Hematopoietic multipotent progenitor cell treated with erythropoietin and hydrocortisone succinate and interleukin-3 and kit ligand, for 8 days (in vitro differentiated cells): ENCODE measurements at places on chromosomes 2 and 18.

DNA sequence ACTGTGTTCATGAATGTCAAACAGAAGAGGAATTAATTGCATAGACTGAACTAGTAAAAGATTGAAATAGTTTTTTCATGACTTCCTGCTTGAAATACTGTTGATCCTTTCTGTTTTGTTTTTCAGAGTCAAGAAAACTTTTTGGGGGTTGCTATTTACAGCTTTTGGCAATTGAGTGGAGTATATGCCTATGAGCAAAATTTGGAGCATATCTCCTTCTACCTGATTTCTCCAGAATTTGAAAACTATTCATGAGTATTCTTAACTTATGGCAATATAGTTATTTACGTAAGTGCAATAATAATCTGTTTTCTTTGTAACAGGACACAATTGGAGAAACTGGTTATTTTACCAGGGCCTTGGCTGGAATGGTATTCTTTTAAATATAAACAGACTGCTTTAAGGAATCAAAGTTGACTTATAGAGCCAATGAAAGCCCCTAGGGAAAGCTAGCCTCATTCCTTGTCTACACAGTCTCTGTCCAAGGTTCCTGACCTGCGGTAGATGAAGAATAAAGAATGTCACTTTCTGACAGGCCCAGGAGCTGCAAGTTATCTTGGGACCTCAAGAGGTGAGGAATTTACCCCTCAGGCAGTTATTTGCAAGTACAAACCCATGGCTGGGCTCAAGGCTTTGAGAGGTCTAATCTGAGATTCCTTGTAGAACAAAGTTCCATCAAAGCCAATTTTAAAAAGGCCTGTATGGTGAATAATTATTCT, 193.5 kb upstream of the NDUFV2 start:
- DNase-seq, result no peak

DNA sequence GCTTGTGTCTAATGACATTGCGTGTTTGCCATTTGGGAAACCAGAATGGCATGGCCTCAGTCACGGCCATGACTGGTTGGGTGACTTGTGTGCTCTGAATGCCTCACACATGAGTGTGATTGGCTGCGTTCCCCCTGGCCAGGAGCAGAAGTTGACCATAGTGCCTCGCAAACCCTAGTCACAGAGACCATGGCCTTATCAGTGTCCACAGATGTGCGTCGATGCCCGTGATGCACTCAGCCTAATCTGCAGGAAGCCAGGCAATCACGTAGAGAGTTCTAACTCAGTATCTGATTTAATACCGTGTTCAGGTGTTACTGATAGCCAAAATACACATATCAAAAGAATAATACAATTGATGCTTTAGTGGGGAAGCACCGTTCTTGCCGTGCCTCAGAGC, 64.0 kb downstream of the BOLA3 start:
- peak; percentile 86 for DNase-seq

DNA sequence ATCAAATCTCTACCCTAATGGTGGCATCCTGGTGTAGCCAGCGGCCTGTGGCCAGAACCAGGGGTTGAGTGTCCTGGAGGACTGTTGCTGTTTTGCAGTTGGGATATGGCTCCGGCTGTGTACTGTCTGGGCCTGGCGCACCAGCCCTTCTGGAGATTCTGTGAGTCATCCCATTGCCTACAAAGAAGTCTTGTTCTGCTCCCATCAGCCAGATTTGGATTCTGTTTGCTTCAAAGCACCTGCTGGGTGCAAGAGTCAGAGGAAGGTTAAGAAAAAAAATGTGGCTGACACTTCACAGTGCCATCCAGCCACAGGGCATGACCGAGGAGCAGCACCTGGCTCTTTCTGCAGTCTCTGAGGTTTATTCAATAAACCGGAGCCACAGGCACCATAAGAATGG, 41.0 kb upstream of the ASAP2 start:
- DNase-seq, result no peak

GRCh38 chr18:58512648-58513588, 116.0 kb downstream of the ALPK2 start:
- DNase-seq, result no peak

DNA sequence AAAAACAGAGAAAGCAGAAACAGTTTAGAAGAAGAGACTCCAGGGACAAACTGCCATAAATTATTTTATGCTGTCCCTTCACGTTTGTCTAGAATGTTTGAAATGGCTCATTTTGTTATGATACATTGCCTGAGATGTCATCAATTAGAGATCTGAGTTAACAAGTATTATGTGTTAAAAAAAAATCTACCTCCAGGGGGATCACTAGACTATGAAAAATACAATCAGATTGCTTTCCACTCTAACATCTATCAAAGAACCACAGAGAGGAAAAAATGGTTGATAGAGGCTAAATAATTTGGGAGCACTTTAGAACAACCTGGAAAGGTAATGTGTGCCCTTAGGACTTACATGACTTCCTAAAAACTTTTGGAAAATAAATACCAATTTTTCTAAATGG, 103.8 kb upstream of the CCDC150 start:
- DNase-seq, result no peak

DNA sequence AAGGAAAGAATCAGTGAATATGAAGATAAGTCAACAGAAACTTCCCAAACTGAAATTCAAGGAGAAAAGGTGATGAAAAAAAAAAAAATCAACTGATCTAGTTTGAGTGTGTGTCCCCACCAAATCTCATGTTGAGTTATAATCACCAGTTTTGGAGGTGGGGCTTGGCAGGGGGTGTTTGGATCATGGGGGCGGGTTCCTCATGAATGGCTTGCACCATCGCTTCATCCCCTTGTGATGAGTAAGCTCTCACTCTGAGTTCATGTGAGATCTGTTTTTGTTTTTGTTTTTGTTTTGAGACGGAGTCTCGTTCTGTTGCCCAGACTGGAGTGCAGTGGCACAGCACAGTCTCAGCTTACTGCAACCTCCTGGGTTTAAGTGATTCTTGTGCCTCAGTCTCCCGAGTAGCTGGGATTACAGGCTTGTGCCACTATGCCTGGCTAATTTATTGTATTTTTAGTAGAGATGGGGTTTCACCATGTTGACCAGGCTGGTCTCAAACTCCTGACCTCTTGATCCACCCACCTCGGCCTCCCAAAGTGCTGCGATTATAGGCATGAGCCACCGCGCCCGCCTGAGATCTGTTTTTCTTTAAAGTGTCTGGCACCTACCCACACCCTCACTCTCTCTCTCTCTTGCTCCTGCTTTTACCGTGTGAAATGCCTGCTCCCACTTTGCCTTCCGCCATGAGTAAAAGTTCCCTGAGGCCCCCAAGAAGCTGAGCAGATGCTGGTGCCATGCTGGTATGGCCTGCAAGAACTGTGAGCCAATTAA, 4.0 kb upstream of the SLC66A2 start:
- no peak for DNase-seq

DNA sequence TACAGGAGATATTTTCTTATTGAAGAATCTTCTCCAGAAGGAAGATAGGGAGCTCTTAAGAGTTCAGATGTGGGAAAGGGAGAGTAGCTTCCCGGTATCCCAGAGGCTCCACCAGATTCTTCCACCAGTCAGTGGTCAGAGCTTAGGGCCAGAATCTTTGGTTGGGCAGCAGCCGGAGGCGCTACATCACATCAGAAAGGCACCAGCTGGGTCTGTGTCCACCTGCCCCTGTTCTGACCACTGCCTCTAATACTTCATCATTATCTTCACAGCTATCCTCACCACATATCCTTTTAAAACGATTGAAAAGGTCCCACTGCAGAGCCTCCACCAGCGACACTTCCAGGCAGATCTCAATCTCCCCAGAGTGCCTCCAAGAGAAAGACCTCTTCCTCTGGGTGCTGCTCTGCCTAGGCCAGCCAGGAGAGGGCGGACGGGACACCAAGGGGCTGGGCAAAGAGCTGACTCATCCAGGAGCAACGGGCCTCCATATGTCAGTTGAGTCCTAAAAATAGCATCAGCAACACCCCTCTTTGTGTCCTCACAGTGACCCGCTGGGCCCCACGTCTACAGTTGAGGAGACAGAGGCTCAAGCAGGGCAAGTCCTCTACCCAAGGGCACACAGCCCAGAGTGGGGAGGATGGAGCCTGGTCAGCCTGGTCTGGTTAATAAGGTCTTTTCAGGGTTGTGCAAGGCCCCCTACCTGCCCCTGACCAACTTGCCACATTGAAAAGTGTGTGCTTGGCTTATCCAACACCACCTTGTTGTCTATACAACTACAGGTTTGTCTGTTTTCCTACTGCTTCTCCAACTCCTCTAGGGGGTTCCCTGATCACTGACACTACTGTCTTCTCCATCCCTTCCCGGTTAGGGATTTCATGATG, 81.2 kb downstream of the ADD2 start:
- peak; percentile 92 for DNase-seq

GRCh38 chr2:43241558-43241957, 15.2 kb upstream of the ZFP36L2 start:
- DNase-seq, result no peak

- DNase-seq, result no peak
Measured at GRCh38 chr2:80527119-80527518, 222.6 kb upstream of the LRRTM1 start.

DNA sequence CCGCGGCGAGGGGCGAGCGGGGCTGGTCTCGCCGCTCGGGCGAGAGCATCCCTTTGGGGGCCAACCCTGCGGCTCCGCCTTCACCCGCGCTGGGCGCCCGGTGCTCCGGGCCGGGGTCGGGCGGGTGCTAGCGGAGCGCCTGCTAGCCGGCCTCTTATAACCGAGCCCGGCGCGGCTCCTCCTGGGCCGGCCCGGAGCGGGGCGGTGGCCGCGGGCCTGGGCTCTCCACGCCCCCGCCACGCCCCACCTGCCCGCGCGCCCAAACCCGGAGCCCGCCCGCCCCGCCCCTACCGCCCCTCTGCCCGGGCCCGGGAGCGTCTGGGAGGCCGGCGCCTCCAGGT, at the start of gene FOXI3:
TSS of gene FOXI3 (minus strand) at position 129 of the 341 bp plus-strand sequence. CDS start 158 bp downstream, outside the sequence.
- DNase-seq, result no peak

DNA sequence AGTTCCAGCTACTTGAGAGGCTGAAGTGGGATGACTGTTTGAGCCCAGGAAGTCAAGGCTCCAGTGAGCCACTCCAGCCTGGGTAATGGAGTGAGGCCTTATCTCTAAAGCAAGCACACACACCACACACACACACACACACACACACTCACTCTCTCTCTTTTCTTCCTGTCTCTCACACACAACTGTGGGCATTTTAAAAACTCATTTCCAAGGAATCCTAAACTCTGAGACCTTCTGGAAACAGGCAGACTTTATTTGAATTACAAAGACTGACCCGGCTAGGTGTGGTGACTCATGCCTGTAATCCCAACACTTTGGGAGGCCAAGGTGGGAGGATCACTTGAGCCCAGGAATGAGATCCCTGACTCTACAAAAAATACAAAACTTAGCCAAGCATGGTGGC, 21.3 kb downstream of the WDSUB1 start:
- DNase-seq, result peak; percentile 40

GRCh38 chr2:96143848-96144480, 1.3 kb downstream of the DUSP2 start:
- DNase-seq, result peak; percentile 43

DNA sequence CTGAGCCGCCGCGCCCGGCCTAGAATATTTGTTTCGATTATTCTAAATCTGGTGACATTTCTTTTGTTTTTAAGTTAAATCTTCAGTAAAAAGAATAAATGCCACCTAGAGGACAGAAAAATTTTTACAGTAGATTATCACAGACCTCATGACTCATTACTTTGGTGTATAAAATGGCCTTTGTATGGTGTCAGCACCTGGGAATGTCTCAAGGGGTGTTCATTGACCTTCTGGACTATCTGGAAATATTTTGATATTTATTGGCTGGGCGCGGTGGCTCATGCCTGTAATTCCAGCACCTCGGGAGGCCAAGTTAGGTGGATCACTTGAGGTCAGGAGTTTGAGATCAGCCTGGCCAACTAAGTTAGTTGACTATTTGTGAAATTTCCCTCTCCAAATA, 30.3 kb upstream of the SLC30A6 start:
- peak; percentile 76 for DNase-seq

DNA sequence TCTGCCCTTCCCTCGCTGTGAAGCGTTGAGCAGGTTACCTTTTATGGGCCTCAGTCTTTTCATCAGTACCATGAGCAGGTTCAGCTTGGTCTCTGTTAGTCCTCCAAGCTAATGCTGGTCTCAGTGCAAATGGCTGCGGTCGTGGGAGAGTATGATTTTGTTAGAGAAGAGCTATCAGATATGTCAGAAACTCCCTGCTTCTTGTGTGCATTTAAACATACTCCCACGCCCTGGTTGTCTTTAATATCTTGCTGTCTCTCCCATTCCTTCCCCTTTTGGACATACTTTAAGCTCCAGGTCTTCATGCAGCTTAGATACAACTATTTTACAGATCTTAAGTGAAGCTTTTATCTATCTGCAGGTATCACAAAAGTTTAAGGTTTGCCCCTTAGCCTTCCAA, 62.9 kb downstream of the EFR3B start:
- no peak for DNase-seq

GRCh38 chr2:109064660-109065390, 64.2 kb upstream of the SH3RF3 start:
- no peak for DNase-seq

DNA sequence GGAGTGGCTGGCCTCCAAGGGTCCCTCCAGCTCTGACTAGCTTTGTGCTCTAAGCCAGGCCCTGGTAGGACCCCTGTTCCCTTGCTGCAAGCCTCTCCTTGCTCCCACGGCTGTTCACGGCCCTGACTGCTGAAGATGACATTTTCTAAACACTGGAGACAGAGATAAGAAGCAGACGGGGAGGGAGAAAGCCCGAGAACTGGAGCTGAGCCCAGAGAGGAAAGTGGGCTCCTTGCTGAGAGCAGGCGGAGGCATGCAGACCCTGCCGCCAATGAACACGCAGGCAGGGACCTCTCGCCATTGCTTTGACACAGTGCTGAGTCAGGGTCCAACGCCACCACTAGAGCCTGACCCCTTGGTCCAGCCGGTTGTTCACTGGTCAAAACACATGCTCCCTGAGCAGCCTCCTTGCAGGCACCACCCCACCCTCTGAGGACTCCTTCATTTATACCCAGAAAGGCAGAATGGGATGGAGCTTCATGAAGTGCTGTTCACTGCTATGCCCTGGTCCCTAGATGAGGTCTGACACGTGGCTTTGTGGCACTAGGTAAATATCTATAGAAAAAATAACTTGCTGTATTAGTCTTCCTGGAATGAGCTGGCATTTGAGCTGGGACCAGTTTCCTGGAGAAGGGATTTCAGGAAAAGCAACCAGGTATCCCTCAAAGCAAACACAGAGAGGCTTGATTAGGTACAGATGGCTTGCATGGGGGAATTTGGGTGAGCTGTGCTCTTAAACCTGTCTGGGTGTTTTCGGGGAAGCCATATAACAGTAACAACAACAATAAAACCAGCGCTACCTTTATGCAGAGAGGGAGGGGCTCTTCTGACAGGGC, 65.7 kb downstream of the MCFD2 start:
- peak; percentile 66 for DNase-seq

GRCh38 chr2:235390108-235390815, 103.6 kb upstream of the AGAP1 start:
- peak; percentile 32 for DNase-seq

DNA sequence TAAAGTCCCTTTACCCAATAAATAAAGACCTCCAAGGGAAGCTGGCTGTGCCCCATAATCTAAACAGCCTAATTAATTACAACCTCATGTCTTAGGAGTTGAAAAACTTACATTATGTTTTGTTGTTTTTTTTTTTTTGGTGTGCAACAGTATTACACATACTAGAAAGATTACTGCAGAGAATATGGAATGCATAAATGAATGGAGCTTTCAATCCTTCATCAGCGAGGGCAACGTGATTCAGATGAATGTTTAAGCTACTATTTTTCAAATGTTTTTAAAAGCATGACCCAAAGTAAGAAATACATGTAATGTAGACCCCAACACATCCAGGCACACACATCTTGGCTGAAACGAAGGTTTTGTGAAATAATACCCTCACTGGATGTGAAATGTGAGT, 167.1 kb upstream of the FN1 start:
- no peak for DNase-seq

- no peak for DNase-seq
Measured at GRCh38 chr2:12304564-12305171, 412.1 kb upstream of the TRIB2 start.
